Suprapubic skin (tissue), 4 donors: ENCODE measurements at places on chromosomes 7 and 10. TPM values are rescaled to one million over a fixed set of nuclear protein-coding genes. Genes with fewer than 3 reads are reported as not detected.
A peak's percentile ranks its signal among the peaks of the same experiment; 100 is the strongest.

Gene HBP1
- 101 TPM for total RNA-seq

Gene CYP26C1
- 0.21 TPM for total RNA-seq

Gene GCK
- not detected for total RNA-seq

DNA sequence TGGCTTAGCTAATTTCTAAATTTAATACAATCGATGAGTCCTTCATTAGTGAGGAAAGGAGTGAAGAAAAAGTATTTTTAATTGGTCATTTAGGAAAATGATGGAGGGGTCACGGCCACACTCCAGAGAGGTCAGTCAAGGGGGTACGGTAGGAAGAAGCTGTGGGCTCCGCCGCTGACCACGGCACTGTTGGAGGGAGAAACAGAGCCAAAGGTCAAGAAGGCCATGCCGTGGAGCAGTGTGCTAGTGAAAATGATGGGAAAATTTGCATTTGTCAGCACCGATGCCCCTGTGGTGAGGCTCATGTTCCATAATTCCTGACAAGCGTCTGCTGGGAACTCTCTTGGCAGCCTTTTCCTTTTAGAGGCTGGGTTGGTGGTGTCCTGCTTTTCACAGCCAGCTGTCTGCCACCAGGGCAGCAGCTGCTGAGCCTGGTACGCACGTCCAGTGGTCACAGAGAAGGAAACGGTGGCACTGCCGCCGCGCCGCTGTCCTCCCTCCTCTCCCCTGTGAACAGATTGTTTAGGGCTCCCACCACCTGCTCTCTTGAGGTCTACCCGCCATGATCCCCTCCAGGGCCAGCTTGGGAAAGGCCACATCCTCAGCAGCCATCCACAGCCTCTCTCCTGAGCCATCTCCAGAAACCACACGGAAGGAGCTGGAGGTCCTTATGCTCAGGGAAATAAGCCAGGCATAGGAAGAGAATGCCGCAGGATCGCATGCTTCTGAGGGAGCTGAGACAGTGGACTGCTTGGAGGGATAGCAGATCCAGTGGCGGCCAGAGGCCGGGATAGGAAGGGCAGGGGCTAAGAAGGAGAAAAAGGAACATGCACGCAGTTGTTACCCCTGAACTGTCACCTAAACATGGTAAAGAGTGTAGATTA lies 263.7 kb upstream of the PPP2R2D start:
- H3K27ac ChIP-seq, result no peak overlapping the region
- H3K4me3 ChIP-seq, result no peak overlapping the region
- no peak for DNase-seq

- no peak for DNase-seq
- no peaks in the 10 kb centered on the region for H3K36me3 ChIP-seq
- no peak overlapping the region for H3K4me3 ChIP-seq
- peaks cover 51% of the 10 kb centered on the region for H3K4me1 ChIP-seq
- H3K27me3 ChIP-seq, result no peaks in the 10 kb centered on the region
These were observed 85.8 kb downstream of the GSAP start for GRCh38 chr7:77330169-77330882.

DNA sequence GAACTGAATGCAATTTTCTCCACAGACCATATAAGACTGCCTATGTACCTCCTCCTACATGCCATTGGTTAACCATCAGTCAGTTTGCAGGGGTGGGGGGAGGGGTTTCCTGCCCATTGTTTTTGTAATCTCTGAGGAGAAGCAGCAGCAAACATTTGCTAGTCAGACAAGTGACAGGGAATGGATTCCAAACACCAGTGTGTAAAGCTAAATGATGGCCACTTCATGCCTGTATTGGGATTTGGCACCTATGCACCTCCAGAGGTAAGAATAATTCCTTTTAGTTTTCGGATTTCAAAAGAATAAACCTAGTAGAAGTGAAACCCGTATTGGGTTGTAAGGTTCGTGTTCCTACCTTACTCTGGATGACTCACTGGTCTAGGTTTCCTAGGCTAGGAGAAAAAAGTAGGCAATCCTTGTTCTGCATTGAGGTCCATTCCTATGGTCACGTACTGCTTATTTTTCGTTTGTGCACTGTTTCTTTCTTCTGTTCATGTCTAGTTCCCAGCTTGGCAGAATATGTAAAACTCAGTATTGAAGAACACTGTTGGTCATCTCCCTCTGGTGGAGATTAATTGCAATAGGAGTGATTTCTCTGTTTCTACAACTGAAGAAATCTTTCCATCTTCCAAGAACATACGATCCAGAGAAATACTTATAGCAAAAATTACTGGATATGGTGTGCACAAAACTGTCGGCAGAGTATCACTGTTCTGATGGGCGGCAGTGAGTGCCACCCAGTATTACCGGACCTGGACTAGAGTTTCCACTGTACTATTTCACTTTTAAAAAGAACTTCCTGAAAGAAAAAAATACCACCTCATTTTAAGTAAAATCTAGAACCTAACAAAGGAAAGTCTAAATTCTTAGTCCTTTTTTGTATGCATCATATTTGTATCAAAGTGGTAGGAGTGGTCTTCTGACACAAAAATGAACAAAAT lies at the start of gene AKR1C3:
TSS of gene AKR1C3 (plus strand) at position 150 of the 941 bp plus-strand sequence. CDS start at position 181, 31 bp downstream.
- peaks cover 15% of the 10 kb centered on the region for H3K36me3 ChIP-seq
- DNase-seq, result no peak
- H3K27me3 ChIP-seq, result no peaks in the 10 kb centered on the region
- H3K27ac ChIP-seq, result peak within 1 kb of the TSS; percentile 68
- peak within 1 kb of the TSS; percentile 54 for H3K4me3 ChIP-seq

- DNase-seq, result no peak
- no peaks in the 10 kb centered on the region for H3K4me1 ChIP-seq
- H3K36me3 ChIP-seq, result peaks cover 66% of the 10 kb centered on the region
- no peak overlapping the region for H3K4me3 ChIP-seq
- H3K27ac ChIP-seq, result no peak overlapping the region
- no peaks in the 10 kb centered on the region for H3K27me3 ChIP-seq
These were observed 27.0 kb downstream of the DLD start for GRCh38 chr7:107917763-107918651.

DNA sequence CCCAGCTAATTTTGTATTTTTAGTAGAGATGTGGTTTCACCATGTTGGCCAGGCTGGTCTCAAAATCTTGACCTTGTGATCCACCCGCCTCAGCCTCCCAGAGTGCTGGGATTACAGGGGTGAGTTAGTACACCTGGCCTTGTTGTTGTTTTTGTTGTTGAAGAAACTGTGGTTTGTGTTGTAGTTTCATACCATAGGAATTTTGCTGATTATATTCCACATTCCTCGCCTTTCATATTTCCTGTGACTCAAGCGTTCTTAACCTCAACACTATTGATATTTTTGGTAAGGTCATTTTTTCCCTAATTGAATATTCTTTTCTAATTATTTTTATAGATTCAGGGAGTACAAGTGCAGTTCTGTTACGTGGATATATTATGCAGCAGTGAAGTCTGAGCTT lies 16.7 kb downstream of the LIPF start:
- H3K36me3 ChIP-seq, result no peaks in the 10 kb centered on the region
- H3K4me3 ChIP-seq, result no peak overlapping the region
- DNase-seq, result no peak
- H3K27me3 ChIP-seq, result no peaks in the 10 kb centered on the region
- no peak overlapping the region for H3K27ac ChIP-seq
- H3K4me1 ChIP-seq, result no peaks in the 10 kb centered on the region

DNA sequence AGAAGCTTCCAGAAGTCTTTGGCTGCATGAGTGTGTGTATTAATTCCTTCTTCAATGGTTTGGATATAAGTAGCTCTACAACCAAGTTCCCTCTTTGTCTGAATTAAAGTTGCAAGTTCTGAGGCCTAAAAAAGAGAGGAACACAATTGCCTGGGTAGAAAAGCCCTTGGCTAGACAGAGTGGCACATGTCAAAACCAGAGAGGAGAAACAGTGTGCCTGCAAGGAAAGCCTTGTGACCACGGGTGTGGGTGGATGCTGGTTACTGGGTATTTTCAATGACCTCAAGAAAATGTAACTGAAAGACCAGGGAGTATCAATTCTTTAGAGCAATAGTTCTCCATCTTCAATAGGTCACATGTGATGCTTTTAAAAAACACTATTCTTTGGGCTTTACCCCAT lies 148.3 kb downstream of the SVIL start:
- peaks cover 9% of the 10 kb centered on the region for H3K4me1 ChIP-seq
- H3K27me3 ChIP-seq, result no peaks in the 10 kb centered on the region
- H3K36me3 ChIP-seq, result peaks cover 86% of the 10 kb centered on the region
- no peak overlapping the region for H3K27ac ChIP-seq
- DNase-seq, result no peak

DNA sequence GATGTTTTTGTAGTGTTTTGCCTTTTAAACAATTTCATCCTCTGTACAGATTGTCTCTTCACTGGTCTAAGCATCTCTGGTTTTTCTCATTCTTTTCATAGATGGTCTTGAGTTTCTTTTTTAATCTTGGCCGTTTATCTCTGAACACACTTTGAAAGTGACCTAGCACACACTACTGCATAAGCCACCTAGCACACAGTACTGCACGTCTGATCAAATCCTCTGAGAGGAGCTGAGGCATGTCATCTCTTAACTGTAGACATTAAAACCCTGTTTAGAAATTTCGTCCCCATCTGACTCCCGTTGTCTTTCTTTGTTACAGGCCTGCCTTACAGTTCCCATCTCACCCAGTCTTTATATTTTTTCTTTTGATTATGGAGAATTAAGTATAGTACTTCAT lies 100.2 kb downstream of the MAPK8 start:
- DNase-seq, result no peak
- no peak overlapping the region for H3K27ac ChIP-seq
- no peak overlapping the region for H3K4me3 ChIP-seq
- H3K4me1 ChIP-seq, result no peaks in the 10 kb centered on the region
- H3K27me3 ChIP-seq, result no peaks in the 10 kb centered on the region

GRCh38 chr10:101273330-101273729 lies 44.1 kb upstream of the LBX1 start:
- H3K27me3 ChIP-seq, result peaks cover 38% of the 10 kb centered on the region
- no peak overlapping the region for H3K27ac ChIP-seq
- no peak overlapping the region for H3K4me3 ChIP-seq
- no peak for DNase-seq

- no peaks in the 10 kb centered on the region for H3K36me3 ChIP-seq
- H3K4me1 ChIP-seq, result no peaks in the 10 kb centered on the region
- no peaks in the 10 kb centered on the region for H3K27me3 ChIP-seq
- DNase-seq, result no peak
- no peak overlapping the region for H3K27ac ChIP-seq
These were observed 190.4 kb downstream of the GPR37 start for GRCh38 chr7:124575176-124575575.

- H3K4me1 ChIP-seq, result no peaks in the 10 kb centered on the region
- H3K36me3 ChIP-seq, result no peaks in the 10 kb centered on the region
- DNase-seq, result no peak
- H3K27me3 ChIP-seq, result no peaks in the 10 kb centered on the region
- H3K4me3 ChIP-seq, result no peak overlapping the region
These were observed 28.4 kb downstream of the BBS9 start for GRCh38 chr7:33157781-33158180.

DNA sequence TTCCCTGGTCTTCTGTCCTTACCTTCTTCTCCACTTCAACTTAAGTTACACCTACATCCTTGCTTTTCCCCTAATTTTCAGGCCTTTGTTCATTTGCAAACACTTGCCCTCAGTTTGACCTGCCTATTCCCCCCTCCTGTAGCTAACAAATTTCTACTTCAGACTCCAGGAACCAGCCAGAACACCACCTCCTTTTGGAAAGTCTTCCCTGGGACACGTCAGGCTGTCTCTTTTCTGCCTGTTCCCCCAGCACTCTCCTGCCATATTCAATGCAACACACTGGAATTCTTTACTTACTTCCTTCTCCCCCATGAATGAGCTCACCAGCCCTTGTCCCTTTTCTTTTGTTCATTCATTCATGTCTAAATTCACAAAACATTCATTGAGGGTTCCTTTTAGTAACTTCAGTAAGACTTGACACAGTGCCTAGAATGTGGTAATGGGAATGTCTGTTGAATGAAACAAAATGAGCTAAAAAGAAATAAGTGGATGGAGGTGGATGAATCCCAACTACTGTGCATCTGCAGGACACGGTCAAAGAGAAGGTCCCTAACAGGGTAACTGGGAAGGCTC lies 478.0 kb downstream of the KCNMA1 start:
- H3K27ac ChIP-seq, result no peak overlapping the region
- no peaks in the 10 kb centered on the region for H3K36me3 ChIP-seq
- H3K4me1 ChIP-seq, result peaks cover 5% of the 10 kb centered on the region
- no peaks in the 10 kb centered on the region for H3K27me3 ChIP-seq
- DNase-seq, result no peak

- no peak overlapping the region for H3K4me3 ChIP-seq
- no peaks in the 10 kb centered on the region for H3K27me3 ChIP-seq
- peaks cover 13% of the 10 kb centered on the region for H3K4me1 ChIP-seq
- DNase-seq, result no peak
These were observed 54.3 kb upstream of the IGFBP3 start for GRCh38 chr7:45975367-45975766.

GRCh38 chr10:98481404-98481945 lies 34.7 kb upstream of the HPS1 start:
- H3K27me3 ChIP-seq, result no peaks in the 10 kb centered on the region
- no peaks in the 10 kb centered on the region for H3K36me3 ChIP-seq
- peaks cover 6% of the 10 kb centered on the region for H3K4me1 ChIP-seq
- no peak overlapping the region for H3K4me3 ChIP-seq
- DNase-seq, result no peak
- H3K27ac ChIP-seq, result no peak overlapping the region

- H3K27ac ChIP-seq, result no peak overlapping the region
- H3K36me3 ChIP-seq, result no peaks in the 10 kb centered on the region
- no peak overlapping the region for H3K4me3 ChIP-seq
- H3K4me1 ChIP-seq, result no peaks in the 10 kb centered on the region
- H3K27me3 ChIP-seq, result no peaks in the 10 kb centered on the region
- DNase-seq, result no peak
These were observed 182.6 kb upstream of the FEZF1 start for GRCh38 chr7:122487131-122487530.

GRCh38 chr10:104368381-104368780 lies 14.7 kb downstream of the CFAP58 start:
- DNase-seq, result no peak
- no peak overlapping the region for H3K27ac ChIP-seq
- peaks cover 2% of the 10 kb centered on the region for H3K27me3 ChIP-seq
- H3K4me3 ChIP-seq, result no peak overlapping the region

DNA sequence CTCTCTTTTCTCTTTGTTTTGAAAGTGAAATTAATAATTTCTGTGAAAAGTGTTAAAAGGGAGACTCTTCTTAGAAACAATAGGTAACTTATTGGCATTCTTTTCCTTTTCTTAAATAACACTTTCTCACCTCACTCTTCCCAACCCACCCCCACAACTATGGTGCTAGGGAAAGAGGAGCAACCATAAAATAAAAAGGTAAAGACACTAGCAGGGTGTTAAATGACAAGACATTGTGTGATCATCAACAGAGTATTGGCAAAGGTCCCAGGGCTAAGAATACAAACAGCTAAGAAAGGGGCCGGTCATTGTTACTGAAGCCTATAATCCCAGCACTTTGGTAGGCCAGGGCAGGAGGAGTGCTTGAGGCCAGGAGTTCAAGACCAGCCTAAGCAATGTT lies 183.7 kb downstream of the NEBL start:
- no peak for DNase-seq
- H3K36me3 ChIP-seq, result no peaks in the 10 kb centered on the region
- H3K27ac ChIP-seq, result no peak overlapping the region

- H3K36me3 ChIP-seq, result no peaks in the 10 kb centered on the region
- H3K4me1 ChIP-seq, result peaks cover 47% of the 10 kb centered on the region
- peak overlapping the region; percentile 73 for H3K4me3 ChIP-seq
These were observed 927 bp upstream of the MKX start for GRCh38 chr10:27746397-27747095.
